ENCODE measurements at places on chromosomes 3 and 15.

- DNase-seq, result no peak
Measured at GRCh38 chr3:104137116-104137515, 1229.6 kb upstream of the ALCAM start.

GRCh38 chr15:66019368-66019767 lies 150.1 kb downstream of the RAB11A start:
- no peak for DNase-seq

GRCh38 chr3:53531749-53532148 lies 37.3 kb downstream of the CACNA1D start:
- DNase-seq, result no peak

- DNase-seq, result peak; percentile 95
Measured at GRCh38 chr3:194685718-194686413, at the start of gene FAM43A. Gene FAM43A (plus strand): TSS chr3:194685883. CDS start chr3:194686827, 944 bp downstream.

DNA sequence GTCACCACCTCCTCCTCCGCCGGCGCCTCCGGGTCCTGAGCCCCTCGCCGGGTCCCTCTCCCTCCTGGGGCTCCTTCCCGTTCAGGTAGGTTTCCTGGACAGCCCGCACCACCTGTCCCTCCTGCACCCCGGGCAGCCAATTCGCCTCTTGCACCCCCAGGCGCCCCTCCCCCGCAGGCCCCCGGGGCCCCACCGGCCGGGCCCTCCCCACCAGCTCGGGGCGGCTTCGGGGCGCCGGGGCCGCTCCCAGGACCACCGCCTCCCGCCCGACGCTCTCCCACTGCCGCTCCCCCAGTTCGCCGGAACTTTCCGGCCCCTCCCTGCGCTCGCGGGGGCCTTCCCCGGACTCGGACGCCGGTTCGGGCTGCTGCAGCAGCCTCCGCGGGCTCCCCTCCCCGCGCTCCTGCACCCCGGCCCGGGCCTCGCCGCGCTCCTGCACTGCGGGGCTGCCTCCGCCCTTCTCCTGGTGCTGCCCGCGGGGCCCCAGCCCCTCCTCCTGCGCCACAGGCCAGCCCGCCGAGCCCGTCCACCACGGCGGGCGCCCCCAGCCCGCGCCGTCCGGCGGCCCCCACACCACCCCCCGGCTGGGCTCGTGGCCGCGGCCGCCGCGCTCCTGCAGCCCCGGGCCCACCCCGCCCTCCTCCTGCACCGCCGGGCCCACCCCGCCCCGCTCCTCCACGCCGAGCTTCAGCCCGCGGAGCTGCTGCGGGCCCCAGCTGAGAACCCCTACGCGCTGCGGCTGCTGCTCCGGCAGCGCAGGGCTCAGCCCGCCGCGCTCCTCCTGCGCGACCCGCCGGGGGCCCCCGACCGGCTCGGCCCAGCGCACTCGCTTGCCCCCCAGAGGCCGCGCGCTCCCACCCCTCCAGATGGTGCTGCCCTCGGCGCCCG lies 587 bp upstream of the TNK2 start:
- no peak for DNase-seq

- no peak for DNase-seq
Measured at GRCh38 chr15:42593143-42593542, 17.7 kb downstream of the STARD9 start.

GRCh38 chr3:111605018-111605417 lies 9.9 kb upstream of the ZBED2 start:
- DNase-seq, result peak; percentile 48

DNA sequence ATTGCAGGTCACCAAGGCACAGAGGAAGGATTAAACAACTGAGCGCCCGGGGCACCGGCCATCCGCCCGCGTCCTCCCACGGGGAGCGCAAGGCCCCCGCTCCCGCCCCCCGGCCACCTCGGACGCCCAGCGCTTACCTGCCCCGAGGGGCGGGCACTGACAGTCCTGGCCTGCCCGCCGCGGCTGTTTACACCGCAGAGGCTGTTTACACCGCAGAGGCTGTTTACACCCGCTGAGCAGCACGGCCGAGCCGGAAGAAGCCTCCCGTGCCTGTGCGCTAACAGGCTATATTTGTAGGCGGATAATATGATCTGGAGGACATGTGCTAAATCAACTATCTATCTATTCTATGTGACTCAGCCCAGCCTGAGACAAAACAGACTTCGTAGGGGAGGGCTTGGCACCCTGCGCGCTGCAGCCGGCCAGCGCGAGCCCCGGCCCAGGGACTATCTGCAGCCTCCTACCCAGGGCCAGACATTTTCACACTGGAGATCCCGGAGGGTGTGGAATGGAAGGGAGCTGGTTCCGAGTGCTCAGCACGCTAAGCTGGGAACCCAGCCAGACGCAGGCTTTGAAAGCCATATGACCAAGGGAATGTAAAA lies at the start of gene LRRC2:
Gene LRRC2 (minus strand): TSS at position 263 of the 602 bp plus-strand sequence. CDS start 14,711 bp downstream, outside the sequence.
- peak; percentile 38 for DNase-seq

DNA sequence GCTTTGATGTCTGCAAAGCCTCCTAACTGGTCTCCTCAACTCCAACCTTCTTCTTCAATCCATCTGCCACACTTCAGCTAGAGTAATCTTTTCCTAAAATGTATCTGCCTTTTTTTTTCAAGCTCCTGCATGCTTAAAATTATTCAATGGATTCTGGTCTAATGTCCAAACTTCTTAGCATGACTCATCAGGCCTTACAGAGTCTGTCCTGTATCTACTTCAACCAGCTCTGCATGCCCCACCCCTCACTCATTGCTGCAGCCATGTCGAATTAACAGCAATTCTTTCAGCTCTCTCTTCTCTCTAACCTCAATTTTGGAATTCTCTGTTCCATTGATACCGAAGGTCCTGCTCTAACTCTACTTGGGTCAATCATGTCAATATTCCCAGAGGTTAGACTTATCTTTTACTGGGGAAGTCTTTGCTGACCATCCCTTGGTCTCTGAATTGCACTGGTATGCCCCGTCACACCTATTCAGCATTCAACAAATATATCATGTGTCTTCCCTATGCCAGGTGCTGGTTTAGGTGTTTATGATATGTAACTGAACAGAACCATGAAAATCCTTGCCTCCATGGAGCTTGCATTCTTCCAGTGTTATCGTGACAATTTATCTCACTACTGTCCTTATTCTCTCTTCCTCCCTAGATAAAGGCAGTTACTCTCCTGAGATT lies 88.5 kb upstream of the NANOGP8 start:
- DNase-seq, result peak; percentile 10

- no peak for DNase-seq
Measured at GRCh38 chr3:23479615-23480328, 276.6 kb downstream of the UBE2E2 start.

All from HFFc6 (cell line).